Kidney epithelial cell (primary cell): ENCODE measurements at places on chromosomes 5 and 9.

DNA sequence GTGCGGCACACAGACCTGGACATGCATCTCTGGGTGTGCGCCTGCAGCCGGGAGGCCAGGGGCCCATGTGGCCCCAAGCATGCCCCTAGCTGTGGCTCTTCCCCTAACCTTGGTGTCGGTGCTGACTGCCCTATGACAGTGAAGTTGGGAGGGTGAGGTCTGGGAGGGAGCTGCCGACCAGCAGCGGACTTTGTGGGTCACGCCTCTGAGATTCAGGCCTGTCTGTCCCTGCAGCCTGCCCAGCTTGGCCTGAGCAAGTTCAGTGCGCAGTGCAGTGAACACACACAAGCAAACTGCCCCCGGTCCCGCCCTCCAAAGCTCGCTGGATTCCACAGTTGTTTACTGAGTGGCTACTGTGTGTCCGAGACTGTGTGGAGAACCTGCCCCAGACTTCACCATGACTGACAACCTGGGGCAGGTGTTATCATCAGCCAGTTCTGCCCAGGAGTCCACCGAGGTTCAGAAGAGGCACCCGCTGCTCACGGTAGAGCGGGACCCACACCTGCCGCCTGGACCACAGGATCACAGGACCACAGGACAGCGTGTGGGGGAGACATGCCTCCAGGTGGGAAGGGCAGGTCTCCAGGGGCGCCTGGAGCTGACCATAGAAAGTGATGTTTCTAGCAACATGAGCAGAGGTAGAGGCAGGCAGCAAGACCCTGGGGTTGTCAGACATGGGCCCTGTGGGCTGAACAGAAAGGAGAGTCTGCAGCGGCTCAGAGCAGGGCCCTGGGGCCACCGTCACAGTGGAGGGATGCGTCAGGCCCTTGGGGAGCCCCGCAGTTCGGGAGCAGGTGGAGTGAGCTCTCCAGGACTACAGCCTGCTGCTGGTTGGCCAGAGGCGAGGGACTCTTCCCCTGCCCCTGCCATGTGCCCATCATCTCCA lies 105.1 kb downstream of the PHF2 start:
- DNase-seq = no peak

- no peak for DNase-seq
Observed at GRCh38 chr5:66498791-66499207, 97.4 kb upstream of the MAST4 start.

- DNase-seq = peak; percentile 52
Observed at GRCh38 chr5:179819296-179820126, 1.2 kb upstream of the SQSTM1 start.

GRCh38 chr5:84682531-84682930 lies 297.9 kb upstream of the EDIL3 start:
- no peak for DNase-seq

DNA sequence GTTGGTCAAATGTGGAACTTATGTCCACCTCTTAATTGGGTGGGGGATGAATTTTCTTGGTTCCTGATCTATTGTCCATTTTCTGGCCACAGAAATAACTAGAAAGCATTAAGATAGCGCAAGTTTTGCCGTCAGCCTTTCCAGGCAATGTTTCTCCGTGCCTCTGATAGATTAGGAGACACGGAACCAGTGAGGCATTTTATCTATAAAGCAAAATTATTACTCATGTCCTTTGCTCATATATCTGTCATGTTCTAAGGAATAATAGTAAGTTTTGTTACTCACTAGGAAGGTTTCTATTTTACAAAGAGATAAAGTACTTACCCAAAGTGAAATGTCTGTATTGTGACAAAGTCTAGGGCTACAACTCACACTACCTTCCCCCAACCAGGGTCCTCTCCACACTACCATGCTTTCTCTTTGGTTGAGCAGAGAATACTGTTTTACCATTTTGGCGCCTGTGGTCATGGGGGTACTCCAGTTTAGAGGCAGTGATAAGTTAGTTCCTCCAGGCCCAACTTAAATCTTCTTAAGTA lies 19.9 kb upstream of the IL9 start:
- DNase-seq = no peak

DNA sequence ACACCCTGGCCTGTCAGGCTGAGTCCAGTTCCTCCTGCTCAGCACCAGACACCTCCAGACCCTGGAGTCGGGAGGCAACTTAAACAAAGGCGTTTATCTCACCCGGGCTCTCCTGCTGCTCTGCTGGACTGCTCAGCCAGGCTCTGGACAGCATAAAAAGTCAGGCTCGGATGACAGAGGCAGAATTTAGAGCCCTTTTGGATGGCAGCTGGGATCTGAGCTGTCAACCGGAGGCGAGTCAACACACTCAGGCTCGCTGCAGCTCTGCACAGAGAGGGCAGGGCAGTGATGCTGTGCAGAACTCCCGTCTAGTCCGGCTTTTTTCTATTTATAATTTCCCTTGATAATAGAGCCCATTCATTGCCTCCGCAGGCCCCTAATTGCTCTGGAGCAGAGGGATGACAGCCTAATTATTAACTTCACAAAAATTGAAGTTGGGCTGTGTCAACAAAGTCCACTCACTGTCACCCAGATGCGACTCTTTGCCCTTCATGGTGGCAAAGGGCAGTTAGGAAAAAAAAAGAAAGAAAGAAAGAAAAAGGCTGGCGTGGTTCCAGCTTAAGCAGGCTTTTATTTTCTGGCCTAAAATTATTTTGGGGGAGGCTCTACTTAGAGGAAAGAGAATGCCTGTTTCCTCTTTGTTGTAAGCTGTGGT lies 37.6 kb downstream of the STC2 start:
- DNase-seq = no peak

DNA sequence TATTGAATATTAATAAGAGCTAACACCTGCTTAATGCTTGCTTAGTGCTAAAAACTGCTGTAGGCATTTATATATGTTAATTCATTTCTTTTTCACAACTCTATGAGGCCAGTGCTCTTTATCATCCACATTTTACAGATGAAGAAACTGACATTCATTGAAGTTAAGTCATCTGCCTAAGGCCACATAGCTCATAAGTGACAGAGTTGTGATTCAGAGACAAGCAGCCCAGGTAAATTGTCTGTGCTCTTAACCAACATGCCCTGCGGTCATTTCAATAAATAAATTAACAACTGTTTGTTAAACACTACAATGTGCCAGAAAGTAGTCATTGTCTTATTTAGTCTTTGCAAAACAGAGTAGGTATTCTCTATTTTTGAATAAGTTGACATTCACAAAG lies 1354.4 kb upstream of the C9orf72 start:
- DNase-seq = peak; percentile 25

- no peak for DNase-seq
Observed at GRCh38 chr9:116370556-116370955, 217.0 kb downstream of the PAPPA start.
